Prostate gland (tissue), 2 donors: ENCODE measurements at places on chromosomes 5 and 9.
A peak's percentile ranks its signal among the peaks of the same experiment; 100 is the strongest.

DNA sequence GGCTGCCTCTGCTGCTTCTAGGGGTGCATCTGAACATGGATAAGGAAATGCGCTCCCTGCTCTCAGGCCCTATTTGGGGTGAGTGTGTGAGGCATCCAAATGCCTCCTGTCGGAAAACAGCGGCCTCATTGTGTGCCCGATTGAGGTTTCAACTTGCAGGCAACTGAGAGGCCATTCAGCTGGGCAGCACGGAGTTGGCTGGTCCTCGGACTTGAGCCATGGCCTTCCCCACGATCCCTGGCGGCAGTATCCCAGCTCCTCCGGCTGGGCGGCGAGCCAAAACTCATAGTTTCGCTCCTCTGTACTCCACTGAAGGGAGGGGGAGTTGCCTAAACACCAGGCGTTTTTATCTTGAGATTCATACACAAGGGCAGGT lies 597.3 kb upstream of the SGCD start:
- no peaks in the 10 kb centered on the region for H3K36me3 ChIP-seq
- no peaks in the 10 kb centered on the region for H3K27me3 ChIP-seq
- H3K27ac ChIP-seq: no peak overlapping the region
- no peak for DNase-seq

DNA sequence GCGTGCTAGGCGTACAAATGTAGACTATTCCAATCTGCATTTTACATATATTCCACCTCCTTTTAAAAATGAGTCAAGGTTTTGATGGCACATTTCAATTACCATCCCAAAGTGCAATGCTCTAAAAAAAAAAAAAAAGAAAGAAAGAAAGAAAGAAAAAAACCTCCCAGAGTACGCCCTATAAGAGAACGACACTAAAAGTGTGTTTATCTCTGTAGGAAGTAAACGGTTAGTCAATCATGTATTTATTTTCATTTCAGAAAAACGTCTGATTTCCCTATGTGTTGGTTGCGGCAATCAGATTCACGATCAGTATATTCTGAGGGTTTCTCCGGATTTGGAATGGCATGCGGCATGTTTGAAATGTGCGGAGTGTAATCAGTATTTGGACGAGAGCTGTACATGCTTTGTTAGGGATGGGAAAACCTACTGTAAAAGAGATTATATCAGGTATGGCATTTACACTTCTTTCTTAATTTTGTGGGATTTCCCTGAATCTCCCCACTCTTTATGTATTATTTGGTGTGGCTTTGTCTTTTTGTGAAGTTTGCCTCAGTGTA lies 1.1 kb downstream of the ISL1 start:
- peak overlapping the region; percentile 90 for H3K27ac ChIP-seq
- no peaks in the 10 kb centered on the region for H3K36me3 ChIP-seq
- H3K4me1 ChIP-seq: no peaks in the 10 kb centered on the region
- H3K27me3 ChIP-seq: peaks cover 6% of the 10 kb centered on the region
- no peak for DNase-seq
- peak overlapping the region; percentile 42 for H3K4me3 ChIP-seq

GRCh38 chr9:89806371-89807100 lies 201.7 kb downstream of the GADD45G start:
- H3K4me1 ChIP-seq: no peaks in the 10 kb centered on the region
- no peak for DNase-seq
- no peak overlapping the region for H3K4me3 ChIP-seq
- no peak overlapping the region for H3K27ac ChIP-seq
- no peaks in the 10 kb centered on the region for H3K27me3 ChIP-seq
- no peaks in the 10 kb centered on the region for H3K36me3 ChIP-seq

GRCh38 chr9:613771-614347 lies 227.6 kb upstream of the DMRT1 start:
- H3K36me3 ChIP-seq: no peaks in the 10 kb centered on the region
- peak overlapping the region; percentile 49 for H3K27ac ChIP-seq
- H3K27me3 ChIP-seq: no peaks in the 10 kb centered on the region

GRCh38 chr9:19787672-19788071 lies 1.2 kb downstream of the SLC24A2 start:
- H3K4me1 ChIP-seq: no peaks in the 10 kb centered on the region
- no peaks in the 10 kb centered on the region for H3K36me3 ChIP-seq
- no peak overlapping the region for H3K4me3 ChIP-seq
- peaks cover 8% of the 10 kb centered on the region for H3K27me3 ChIP-seq

GRCh38 chr9:82108941-82109340 lies 120.4 kb downstream of the SPATA31D1 start:
- H3K4me3 ChIP-seq: no peak overlapping the region
- H3K27me3 ChIP-seq: no peaks in the 10 kb centered on the region
- H3K36me3 ChIP-seq: no peaks in the 10 kb centered on the region
- no peak overlapping the region for H3K27ac ChIP-seq

DNA sequence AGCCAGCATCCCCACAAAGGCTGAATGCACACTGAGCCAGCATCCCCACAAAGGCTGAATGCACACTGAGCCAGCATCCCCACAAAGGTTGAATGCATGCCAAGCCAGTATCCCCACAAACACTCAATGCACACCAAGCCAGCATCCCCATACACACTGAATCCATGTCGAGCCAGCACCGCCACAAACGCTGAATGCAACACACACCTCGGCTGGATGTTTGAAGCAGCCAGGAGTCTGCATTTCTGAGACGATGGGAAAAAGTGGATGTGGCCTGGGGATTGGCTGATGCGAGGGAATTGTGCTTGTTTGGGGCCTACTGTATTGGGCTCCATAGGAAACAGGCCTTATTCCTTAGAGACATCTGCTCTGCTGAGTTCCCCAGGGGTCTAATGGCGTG lies 30.9 kb upstream of the CEP72 start:
- no peak overlapping the region for H3K4me3 ChIP-seq
- H3K27me3 ChIP-seq: peaks cover 2% of the 10 kb centered on the region
- no peaks in the 10 kb centered on the region for H3K36me3 ChIP-seq
- H3K4me1 ChIP-seq: no peaks in the 10 kb centered on the region
- no peak for DNase-seq

DNA sequence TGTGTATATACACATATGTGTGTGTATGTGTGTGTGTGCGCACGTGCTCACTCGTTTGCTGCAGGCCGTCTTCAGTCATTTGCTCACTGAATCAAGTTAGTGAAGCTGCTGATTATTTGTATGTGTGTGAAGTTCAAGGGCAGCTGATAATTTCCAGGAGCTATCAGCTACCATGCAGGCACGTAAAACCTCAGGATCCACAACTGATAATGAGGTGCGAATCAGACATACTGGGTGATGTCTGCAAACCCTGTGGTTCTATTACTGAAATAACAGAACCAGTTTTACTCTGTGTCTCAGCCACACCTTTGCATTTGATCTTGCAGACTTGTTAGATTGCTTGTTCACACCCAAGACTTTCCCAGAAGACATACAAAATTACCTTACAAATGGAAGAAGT lies 257.6 kb downstream of the TAF11L14 start:
- no peaks in the 10 kb centered on the region for H3K27me3 ChIP-seq

DNA sequence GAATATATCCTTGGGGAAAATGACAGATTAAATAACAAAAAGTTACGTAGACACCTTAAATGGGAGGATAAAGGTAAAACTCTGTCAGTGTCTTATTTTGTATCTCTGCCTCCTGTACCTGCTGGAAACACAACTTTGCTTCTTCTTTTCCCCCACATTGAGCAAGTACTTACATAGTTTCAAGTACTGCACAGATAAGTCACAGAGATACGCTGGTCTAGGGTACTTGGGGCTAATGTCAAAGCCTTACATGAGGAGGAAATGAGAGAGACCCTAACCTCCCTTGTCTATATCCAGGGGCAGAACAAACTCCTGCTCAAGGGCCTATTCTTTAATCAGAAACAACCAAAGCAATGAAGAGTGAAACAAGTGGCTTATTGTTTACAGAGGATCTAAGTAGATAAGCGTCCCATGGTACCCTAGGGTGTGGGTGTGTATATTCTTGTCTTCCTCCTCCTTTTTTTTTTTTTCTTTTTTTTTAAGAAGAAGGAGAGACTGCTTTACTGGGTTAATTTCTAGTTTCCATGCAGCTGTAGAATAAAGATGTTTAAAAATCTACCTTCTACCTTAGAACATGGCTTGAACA lies 43.1 kb downstream of the ELL2 start:
- H3K4me1 ChIP-seq: no peaks in the 10 kb centered on the region
- no peaks in the 10 kb centered on the region for H3K36me3 ChIP-seq
- H3K27ac ChIP-seq: no peak overlapping the region
- DNase-seq: no peak
- no peak overlapping the region for H3K4me3 ChIP-seq
- H3K27me3 ChIP-seq: no peaks in the 10 kb centered on the region

GRCh38 chr5:55624841-55625588 lies 87.1 kb downstream of the SLC38A9 start:
- no peaks in the 10 kb centered on the region for H3K27me3 ChIP-seq
- H3K4me3 ChIP-seq: no peak overlapping the region
- H3K36me3 ChIP-seq: no peaks in the 10 kb centered on the region
- peak overlapping the region; percentile 39 for H3K27ac ChIP-seq
- peaks cover 12% of the 10 kb centered on the region for H3K4me1 ChIP-seq

- DNase-seq: no peak
- no peaks in the 10 kb centered on the region for H3K4me1 ChIP-seq
- no peaks in the 10 kb centered on the region for H3K36me3 ChIP-seq
- no peak overlapping the region for H3K4me3 ChIP-seq
- H3K27me3 ChIP-seq: no peaks in the 10 kb centered on the region
- no peak overlapping the region for H3K27ac ChIP-seq
Measured at GRCh38 chr9:69379270-69379982, 54.4 kb downstream of the ENTREP1 start.

DNA sequence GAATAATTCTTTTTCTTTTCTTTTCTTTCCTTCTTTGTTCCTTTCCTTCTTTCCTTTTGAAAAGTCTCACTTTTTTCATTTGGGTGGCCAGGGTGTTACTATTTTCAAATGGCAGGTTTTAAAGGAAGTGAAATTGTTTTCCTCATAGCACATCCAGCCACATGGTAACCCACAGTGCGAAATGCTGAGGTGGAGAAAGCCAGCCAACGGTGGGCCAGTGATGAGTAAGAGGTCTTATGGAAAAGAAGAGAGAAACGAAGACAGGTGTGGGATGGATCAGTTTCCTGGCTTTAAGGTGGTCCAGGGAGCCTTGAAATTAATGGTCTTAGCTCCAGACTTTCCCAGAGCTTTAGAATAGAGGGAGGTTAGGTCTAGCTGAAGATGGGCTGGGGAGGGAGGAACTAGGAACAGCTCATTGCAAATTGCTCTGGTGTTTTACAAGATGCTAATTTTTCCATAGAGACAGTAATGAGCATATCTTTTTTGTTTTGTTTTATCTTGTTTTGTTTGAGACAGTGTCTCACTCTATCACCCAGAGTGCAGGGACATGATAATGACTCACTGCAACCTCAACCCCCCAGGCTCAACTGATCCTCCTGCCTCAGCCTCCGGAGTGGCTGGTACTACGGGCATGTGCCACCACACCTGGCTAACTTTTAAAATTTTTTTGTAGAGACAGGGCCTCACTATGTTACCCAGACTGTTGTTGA lies 17.8 kb downstream of the ITK start:
- no peak for DNase-seq
- H3K27ac ChIP-seq: no peak overlapping the region
- H3K36me3 ChIP-seq: no peaks in the 10 kb centered on the region
- H3K4me1 ChIP-seq: no peaks in the 10 kb centered on the region
- no peak overlapping the region for H3K4me3 ChIP-seq

GRCh38 chr5:115319007-115319406 lies 22.6 kb upstream of the CCDC112 start:
- H3K4me3 ChIP-seq: no peak overlapping the region
- no peak overlapping the region for H3K27ac ChIP-seq
- no peaks in the 10 kb centered on the region for H3K27me3 ChIP-seq

DNA sequence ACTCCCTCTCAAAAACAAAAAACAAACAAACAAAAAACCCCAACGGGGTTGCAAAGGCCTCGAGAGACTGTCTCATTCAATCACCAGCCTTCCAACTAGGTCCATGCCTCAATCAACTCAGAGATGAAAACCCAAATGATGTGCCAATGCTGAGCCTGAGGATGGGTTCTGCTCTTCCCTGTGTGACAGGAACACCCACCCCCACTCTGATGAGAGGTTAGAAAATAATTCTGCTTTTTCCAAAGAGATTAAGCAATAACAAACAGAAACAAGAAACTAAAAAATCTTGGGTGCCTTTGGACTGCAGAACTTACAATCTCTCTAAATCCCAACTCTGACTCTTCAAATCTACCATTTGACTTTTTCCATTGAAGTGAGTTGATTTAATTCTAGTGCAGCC lies 25.5 kb upstream of the FBP1 start:
- H3K36me3 ChIP-seq: no peaks in the 10 kb centered on the region
- H3K27ac ChIP-seq: no peak overlapping the region
- no peak for DNase-seq
- H3K27me3 ChIP-seq: no peaks in the 10 kb centered on the region
- H3K4me1 ChIP-seq: no peaks in the 10 kb centered on the region

DNA sequence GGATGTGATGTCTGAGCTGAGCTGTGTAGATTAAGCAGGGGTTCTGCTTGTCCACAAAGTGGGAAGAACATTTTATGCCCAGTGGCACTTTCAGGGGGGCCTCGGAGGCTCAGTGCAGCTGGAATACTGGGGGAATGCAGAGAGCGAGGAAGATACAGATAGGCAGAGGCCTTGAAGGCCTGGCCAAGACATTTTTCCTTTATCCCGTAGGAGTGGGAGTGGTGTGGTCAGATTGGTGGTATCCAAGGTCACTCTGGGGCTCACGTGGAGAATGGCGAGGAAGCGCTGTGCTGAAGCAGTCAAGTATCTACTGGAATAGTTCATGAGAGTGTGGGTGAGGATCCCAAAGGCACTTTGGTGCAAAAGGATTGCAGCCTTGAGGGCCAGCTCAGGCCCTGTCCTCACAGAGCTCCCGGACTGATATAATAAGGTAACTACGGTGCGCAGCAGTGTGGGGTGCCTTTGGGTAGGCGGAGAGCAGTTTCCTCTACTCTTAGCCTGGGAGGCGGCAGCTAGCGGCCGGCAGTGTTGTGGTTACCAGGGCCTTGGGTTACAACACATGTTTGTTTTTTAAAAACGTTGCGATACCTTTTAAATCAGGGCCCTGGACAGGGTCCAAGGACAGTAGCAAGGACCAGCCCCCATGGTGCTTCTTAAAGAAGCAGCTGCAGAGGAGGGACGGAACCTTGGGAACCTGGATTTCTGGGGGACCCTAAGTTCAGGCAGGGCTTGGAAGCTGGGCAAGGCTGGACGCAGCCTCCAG lies 10.8 kb upstream of the CCDC69 start:
- peak overlapping the region; percentile 21 for H3K27ac ChIP-seq
- peak; percentile 50 for DNase-seq
- no peak overlapping the region for H3K4me3 ChIP-seq
- peaks cover 4% of the 10 kb centered on the region for H3K4me1 ChIP-seq
- H3K27me3 ChIP-seq: no peaks in the 10 kb centered on the region
- H3K36me3 ChIP-seq: no peaks in the 10 kb centered on the region

- DNase-seq: no peak
- no peaks in the 10 kb centered on the region for H3K4me1 ChIP-seq
- H3K36me3 ChIP-seq: no peaks in the 10 kb centered on the region
- no peak overlapping the region for H3K4me3 ChIP-seq
- no peak overlapping the region for H3K27ac ChIP-seq
Measured at GRCh38 chr5:58410441-58410840, 49.4 kb downstream of the PLK2 start.

- no peaks in the 10 kb centered on the region for H3K4me1 ChIP-seq
- H3K36me3 ChIP-seq: no peaks in the 10 kb centered on the region
- no peak for DNase-seq
- no peak overlapping the region for H3K27ac ChIP-seq
- no peaks in the 10 kb centered on the region for H3K27me3 ChIP-seq
Measured at GRCh38 chr5:11497651-11498050, 406.6 kb downstream of the CTNND2 start.
